A673 (cell line): ENCODE measurements at places on chromosomes 5 and 9. TPM values are rescaled to one million over a fixed set of nuclear protein-coding genes. Genes with fewer than 3 reads are reported as not detected.

GRCh38 chr5:159906943-159907342 lies 9.3 kb upstream of the ADRA1B start:
- peaks cover 3% of the 10 kb centered on the region for H3K27me3 ChIP-seq
- no peaks in the 10 kb centered on the region for H3K36me3 ChIP-seq
- no peak overlapping the region for H3K4me3 ChIP-seq
- DNase-seq, result no peak
- H3K27ac ChIP-seq, result no peak overlapping the region

- H3K4me3 ChIP-seq, result no peak overlapping the region
- no peak for DNase-seq
- H3K36me3 ChIP-seq, result peaks cover 6% of the 10 kb centered on the region
- no peaks in the 10 kb centered on the region for H3K27me3 ChIP-seq
- no peaks in the 10 kb centered on the region for H3K4me1 ChIP-seq
- H3K27ac ChIP-seq, result no peak overlapping the region
Measured at GRCh38 chr9:135926402-135927194, 19.3 kb upstream of the CAMSAP1 start.

- peaks cover 25% of the 10 kb centered on the region for H3K4me1 ChIP-seq
- H3K36me3 ChIP-seq, result peaks cover 51% of the 10 kb centered on the region
- H3K27ac ChIP-seq, result no peak overlapping the region
- no peaks in the 10 kb centered on the region for H3K27me3 ChIP-seq
- H3K4me3 ChIP-seq, result no peak overlapping the region
Measured at GRCh38 chr5:109868737-109869136, 179.0 kb downstream of the MAN2A1 start.

- no peaks in the 10 kb centered on the region for H3K36me3 ChIP-seq
- H3K4me3 ChIP-seq, result no peak overlapping the region
- DNase-seq, result peak; percentile 49
Measured at GRCh38 chr5:101080462-101081240, 177.6 kb upstream of the ST8SIA4 start.

DNA sequence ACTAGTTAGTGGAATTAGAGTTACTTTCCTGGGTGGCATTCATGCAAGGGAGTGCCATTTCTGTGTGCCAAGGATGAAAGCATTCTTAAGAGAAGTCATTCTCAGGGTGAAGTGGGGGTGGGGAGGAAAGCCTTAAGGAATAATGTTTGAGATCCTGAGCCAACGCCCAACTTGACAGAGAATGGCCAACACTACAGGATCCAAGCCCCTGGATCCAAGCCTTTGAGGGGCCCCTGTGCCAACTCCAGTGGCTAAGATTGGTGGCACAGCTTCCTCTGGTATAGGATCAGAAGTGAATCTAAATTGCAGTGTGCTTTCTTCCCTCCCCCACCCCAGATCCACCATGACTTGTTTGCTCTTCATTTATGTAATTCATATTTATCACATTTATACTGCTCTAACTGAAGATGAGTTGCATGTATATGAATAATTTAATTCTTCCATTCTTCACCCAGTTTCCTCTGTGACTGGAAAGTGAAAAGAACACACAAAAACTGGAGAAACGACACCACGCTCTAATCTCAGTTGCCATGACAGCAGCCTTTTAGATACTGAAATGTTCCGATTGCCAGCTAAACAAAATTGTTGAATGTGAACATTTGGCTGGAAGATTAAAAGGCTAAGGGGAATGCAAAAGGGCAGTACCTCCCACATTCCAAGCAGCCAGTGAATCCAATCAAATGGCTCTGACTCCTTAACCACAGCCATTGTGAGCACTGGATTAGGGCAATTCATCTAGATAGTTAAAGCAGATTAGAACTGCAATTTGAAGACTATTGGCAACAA lies 4.5 kb downstream of the ZNF608 start:
- no peak overlapping the region for H3K27ac ChIP-seq
- peak; percentile 37 for DNase-seq
- H3K36me3 ChIP-seq, result no peaks in the 10 kb centered on the region
- H3K4me1 ChIP-seq, result peaks cover 25% of the 10 kb centered on the region

GRCh38 chr5:115873392-115873791 lies 31.7 kb downstream of the AP3S1 start:
- H3K4me3 ChIP-seq, result no peak overlapping the region
- no peak for DNase-seq
- no peaks in the 10 kb centered on the region for H3K36me3 ChIP-seq
- no peak overlapping the region for H3K27ac ChIP-seq
- H3K4me1 ChIP-seq, result no peaks in the 10 kb centered on the region
- H3K27me3 ChIP-seq, result no peaks in the 10 kb centered on the region

DNA sequence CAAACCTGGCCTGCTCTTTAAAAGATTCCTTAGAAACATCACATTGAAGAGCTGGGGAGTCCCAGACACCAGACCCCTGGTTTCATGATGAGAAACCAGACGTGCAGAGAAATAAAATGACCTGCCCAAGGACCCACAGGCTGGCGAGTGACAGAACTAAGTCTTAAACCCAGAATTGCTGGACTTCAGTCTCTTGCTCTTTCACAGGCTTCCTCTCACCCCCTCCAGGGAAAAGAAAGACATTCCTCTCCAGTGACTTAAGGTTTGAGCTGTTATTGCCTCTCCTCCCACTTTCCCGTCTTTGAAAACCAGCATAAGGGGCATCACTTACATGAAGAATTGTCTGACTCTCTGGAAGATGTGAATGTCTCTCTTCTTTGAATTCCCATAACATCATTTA lies 535.2 kb downstream of the IRX1 start:
- no peaks in the 10 kb centered on the region for H3K27me3 ChIP-seq
- H3K27ac ChIP-seq, result no peak overlapping the region
- H3K36me3 ChIP-seq, result no peaks in the 10 kb centered on the region
- H3K4me1 ChIP-seq, result no peaks in the 10 kb centered on the region

DNA sequence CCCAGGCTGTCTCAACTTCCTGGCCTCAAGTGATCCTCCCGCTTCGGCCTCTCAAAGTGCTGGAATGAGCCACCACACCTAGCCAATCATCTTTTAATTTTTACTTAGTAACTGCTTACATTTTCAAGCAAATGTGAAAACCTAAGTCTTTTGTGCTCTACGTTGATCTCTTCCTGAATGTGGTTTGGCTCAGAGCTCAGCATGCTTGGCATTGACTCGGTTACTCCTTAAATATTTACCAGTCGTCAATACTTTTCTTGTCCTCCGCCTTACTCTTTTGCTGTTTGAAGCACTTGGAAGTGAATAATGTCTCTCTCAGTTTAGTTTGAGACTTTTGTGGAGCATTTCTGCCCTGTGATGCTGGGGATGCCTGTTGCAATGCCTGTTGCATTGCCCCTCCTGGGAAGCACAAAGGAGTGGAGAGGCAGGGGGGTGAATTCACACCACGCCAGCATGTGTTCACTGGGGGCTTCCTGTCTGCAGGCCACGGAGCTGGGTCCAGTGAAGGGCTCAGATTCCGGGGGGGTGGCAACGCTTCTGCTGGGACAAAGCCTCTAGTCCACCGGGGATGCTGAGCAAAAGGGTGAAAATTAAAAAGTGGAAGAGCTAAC lies 13.1 kb upstream of the TENT4A start:
- no peak for DNase-seq
- no peak overlapping the region for H3K27ac ChIP-seq
- H3K36me3 ChIP-seq, result no peaks in the 10 kb centered on the region

DNA sequence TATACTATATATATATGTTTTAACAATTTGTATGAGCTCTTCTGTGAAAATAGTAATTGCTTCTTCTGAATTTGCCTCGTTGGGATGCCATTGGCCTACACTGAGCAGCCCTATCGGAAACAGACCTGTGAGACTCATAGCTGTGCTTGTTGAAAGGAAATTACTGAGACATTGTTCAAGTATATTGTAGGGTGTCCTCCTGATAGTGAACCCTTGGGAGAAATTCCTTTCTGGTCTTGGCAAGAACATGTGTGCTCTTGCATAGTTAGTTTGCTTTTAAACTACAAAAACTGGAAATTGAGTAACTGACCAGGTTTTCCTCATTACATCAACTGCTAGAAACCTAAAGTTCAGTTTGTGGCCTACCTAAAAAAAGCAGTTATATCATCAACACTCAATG lies 160.9 kb downstream of the LURAP1L start:
- no peaks in the 10 kb centered on the region for H3K27me3 ChIP-seq
- H3K4me3 ChIP-seq, result no peak overlapping the region
- H3K36me3 ChIP-seq, result no peaks in the 10 kb centered on the region
- peak; percentile 21 for DNase-seq
- H3K4me1 ChIP-seq, result peaks cover 9% of the 10 kb centered on the region

DNA sequence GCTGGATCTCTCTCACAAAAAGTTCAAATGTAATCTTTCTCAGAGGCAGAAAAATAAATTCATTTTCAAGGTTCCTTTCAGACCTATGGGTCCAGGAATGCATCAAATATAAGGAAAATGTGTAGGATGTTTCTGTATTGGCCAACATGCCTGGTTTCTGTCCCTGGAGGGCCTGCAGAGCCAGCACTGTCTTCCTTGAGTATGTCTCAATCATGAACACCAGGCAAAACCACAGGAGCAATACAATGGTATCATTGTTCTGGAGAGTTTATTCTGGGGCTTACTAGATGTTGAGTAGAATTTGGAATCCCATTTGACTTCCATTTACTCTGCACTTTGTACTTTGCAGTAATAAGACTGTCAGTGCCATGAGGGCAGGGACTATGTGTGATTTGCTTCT lies 23.5 kb downstream of the INSYN2B start:
- H3K4me1 ChIP-seq, result no peaks in the 10 kb centered on the region
- no peak overlapping the region for H3K27ac ChIP-seq
- H3K36me3 ChIP-seq, result no peaks in the 10 kb centered on the region
- H3K4me3 ChIP-seq, result no peak overlapping the region

DNA sequence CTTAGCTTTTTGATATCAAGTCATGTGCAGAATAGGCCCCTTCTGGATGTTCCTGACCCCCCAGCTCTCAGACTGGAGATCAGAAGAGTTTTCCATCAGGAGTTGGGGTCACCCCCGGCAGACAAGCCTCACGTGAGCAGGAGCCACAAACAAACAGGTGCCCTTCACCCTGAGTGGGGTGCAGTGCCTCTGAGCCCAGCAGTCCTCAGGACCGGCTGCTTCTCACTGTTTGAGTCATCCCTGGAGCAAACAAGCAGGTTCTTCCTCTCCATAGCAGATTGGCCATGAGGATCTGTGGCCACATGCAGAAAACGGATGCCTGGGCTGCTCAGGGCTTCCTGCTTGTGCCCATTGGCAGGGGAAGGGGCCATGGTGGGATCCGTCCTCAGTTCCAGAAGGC lies 47.0 kb downstream of the LRSAM1 start:
- H3K4me1 ChIP-seq, result peaks cover 8% of the 10 kb centered on the region
- H3K4me3 ChIP-seq, result no peak overlapping the region
- peaks cover 17% of the 10 kb centered on the region for H3K36me3 ChIP-seq
- no peak overlapping the region for H3K27ac ChIP-seq
- no peaks in the 10 kb centered on the region for H3K27me3 ChIP-seq
- DNase-seq, result no peak

- DNase-seq, result no peak
- H3K27ac ChIP-seq, result no peak overlapping the region
- no peaks in the 10 kb centered on the region for H3K27me3 ChIP-seq
- H3K36me3 ChIP-seq, result no peaks in the 10 kb centered on the region
- no peaks in the 10 kb centered on the region for H3K4me1 ChIP-seq
Measured at GRCh38 chr5:8907168-8907868, 638.6 kb downstream of the SEMA5A start.

DNA sequence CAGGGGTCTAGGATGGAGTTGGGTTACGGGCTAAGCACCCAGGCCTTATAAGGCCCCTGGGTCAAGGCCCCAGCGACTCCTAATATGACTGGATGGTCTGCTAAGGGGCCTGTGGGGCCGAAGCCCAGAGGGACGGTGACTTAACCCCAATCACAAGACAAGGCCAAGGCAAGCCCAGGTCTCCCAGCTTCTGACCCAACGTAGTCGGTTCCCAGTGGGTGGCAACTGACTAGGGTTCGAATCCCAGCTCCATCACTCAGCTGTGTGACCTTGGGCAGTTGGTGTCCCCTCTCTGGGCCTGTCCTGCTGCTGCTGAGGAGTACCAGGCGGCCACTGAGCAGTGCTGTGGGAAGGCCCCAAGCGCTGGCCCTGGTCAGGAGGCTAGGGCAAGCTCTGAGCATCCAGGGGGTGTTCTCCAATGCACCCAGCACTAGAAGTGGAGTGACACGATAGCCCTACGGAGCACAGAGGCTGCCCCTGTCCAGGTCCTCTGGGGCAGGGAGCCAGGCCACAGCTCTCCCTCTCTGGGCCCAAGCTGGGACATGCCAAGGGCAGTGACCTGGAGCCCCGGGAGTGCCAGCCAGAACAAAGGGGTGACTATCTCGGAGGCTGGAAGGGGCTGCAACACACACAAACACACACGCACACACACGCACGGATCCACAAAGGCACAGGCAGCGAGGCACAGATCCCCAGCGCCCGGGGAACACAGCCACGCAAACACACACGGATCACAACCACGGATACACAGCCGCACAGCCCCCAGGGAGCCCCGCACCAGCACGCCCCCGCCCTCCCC lies 512 bp downstream of the AK1 start:
- H3K27me3 ChIP-seq, result no peaks in the 10 kb centered on the region
- H3K4me3 ChIP-seq, result peak overlapping the region; percentile 50
- peaks cover 19% of the 10 kb centered on the region for H3K4me1 ChIP-seq
- no peaks in the 10 kb centered on the region for H3K36me3 ChIP-seq

DNA sequence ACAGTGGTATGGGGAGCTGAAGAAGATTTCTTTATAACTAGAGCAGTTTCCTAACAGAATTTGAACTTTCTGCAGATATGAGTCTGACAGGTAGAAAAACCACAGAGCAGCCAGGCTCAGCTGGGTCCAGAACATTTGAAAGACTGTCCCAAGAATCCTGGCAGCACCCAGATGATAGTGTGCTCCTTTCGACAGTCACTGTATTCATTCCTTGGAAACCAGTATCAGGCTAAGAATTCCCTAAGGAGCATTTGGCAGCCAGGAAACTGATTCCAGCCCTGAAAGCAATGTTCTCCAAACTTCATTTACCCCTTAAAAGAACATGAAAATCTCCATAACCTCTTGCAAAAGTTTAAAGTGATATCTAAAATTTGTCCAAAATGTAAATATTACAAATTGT lies 123.0 kb upstream of the MTAP start:
- DNase-seq, result peak; percentile 2
- no peaks in the 10 kb centered on the region for H3K36me3 ChIP-seq
- H3K4me1 ChIP-seq, result no peaks in the 10 kb centered on the region
- H3K4me3 ChIP-seq, result no peak overlapping the region
- H3K27ac ChIP-seq, result no peak overlapping the region
- H3K27me3 ChIP-seq, result no peaks in the 10 kb centered on the region

GRCh38 chr5:172595596-172596455 lies 45.2 kb upstream of the NEURL1B start:
- no peak overlapping the region for H3K4me3 ChIP-seq
- no peaks in the 10 kb centered on the region for H3K4me1 ChIP-seq
- no peak overlapping the region for H3K27ac ChIP-seq
- no peaks in the 10 kb centered on the region for H3K36me3 ChIP-seq
- no peak for DNase-seq

Gene C9orf85
- 9.4 and 9.8 TPM in 2 replicates for total RNA-seq

Gene LHX3
- 0.11 TPM in 1 of 2 replicates, not detected in the other for total RNA-seq

Gene GFPT2
- total RNA-seq, result 0.82 and 1.2 TPM in 2 replicates

Gene CD180
- 0.24 TPM in 1 of 2 replicates, not detected in the other for total RNA-seq

Gene ARL14EPL
- not detected in 2 replicates for total RNA-seq

Gene ASPN
- total RNA-seq, result 0.15 and 0.26 TPM in 2 replicates
